ENCODE measurements at places on chromosomes 12 and 14.

GRCh38 chr12:5685935-5686334, 254.0 kb downstream of the NTF3 start:
- DNase-seq, result no peak

DNA sequence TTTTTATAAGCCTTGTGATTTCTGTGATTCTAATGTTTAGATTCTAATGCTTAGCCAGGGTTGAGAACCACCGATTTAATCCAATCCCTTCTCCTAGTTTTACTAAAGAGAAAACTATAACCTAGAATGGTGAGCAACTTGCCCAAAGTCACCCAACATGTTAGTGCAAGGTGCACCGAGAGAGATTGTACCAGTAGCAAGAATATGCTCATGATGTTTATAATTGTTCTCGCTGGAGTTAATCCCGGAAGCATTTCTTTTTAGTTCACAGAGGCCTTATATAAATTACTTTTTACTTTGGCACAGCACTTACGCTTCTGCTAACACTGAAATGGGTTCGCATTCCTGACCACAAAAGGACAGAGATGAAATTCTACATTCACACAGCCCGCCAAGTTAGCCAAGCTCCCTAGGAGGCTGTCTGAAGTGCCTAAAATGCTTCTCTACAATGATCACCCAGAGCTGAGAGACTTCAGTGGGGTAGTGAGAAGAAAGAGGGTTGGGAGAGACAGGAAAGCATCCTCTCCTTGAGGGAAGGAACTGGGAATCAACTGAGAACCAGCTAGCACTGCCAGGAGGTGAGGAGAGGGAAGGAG, 579 bp upstream of the BLOC1S1 start:
- DNase-seq, result no peak

GRCh38 chr12:550473-551260, 90.9 kb downstream of the B4GALNT3 start:
- DNase-seq, result no peak

- DNase-seq, result no peak
Measured at GRCh38 chr12:57741844-57742738, 2.7 kb upstream of the TSPAN31 start.

GRCh38 chr12:114685320-114685781, 1.4 kb upstream of the TBX3 start:
- no peak for DNase-seq

- no peak for DNase-seq
Measured at GRCh38 chr12:71141378-71141926, 16.3 kb downstream of the TSPAN8 start.

DNA sequence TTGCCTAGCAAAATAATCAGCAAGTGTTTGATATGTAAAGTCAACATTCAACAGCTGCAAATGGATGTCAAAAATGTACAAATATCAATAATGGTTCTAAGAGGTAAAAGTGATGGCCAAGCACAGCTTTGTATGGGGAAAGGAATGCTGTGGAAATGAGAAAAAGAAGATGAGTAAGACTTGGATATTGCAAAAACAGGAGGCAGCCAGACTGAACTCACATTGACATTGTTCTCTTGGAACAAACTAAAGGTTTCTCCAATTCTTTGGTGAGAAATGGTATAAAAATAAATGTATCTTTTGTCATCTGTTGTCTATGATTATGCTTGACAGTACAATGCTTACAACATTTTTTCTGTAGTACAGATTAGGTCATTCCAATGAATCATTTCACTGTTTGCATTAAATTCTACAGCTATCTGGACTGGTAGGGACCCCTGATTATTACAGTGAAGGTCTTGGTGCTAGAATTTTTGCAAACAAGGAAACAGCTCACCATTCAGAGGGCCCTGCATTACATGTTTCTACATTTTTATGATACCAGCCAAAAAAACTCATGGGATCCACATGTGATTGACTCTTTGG, 465.7 kb downstream of the NOVA1 start:
- no peak for DNase-seq

GRCh38 chr12:14716848-14717444, 20.5 kb upstream of the GUCY2C start:
- DNase-seq, result no peak

DNA sequence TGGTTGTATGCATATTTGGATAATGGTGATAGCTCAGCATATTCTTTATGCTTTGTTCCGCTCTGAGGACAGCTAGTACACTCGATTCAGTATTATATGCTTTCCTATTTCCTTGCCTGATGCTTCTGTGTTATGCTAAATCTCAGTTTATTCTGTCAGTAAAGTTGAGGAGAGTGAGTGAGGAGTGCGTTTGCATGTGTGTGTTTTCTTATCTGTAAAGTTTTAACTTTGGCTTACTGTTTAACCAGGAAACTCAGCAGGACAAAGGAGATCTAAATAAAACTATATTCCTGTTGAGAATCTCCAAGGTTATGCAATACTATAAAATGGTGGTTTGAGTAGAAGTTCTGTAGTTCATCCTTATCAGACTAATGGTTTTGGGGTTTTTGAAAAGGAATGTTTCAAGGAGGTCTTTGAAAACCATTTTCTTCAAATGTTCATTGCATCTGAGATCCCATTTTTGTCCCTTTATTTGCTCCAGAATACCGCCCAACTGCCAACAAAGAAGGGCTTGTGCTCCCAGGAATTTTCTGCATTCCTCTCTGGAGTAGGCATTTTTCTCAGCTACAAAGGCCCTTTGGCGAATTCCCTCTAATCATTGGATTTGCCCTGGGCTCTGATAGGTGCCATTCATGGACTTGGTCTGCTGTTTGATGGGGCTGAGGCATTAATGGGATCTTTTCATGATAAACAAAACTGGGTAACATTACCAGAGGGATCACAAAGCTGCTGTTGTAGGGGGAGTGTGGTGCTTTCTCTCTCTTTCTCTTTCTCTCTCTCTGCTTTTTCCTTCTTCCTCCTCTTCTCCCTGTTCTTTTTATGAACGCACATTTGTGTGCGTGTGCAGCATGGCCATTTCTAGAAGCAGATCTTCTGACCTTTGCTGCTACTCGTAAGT, 71.7 kb downstream of the HMGA2 start:
- no peak for DNase-seq

DNA sequence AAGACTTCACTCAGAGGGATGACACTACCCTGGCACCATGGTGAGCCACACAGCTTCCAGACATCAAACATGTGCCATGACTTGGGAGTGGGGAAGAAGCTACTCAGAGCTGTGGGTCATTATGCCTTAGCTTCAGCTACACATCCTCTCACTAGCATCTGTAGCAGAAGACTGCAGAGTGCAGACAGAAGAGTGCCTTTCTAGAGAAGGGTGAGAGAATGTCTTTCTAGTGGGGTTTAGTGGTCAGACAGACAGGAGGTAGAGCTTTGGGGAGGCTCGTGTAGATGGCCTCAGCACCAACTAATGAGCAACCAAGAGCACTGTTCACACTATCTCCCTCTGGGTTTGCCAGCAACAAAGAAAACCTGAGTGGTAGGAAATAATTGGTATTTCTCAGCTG, 4.9 kb upstream of the B4GALNT3 start:
- no peak for DNase-seq

GRCh38 chr12:110846615-110847566, at the start of gene CCDC63:
TSS of gene CCDC63 (plus strand) at chr12:110846987. CDS start at chr12:110852955, 5,968 bp downstream.
- peak; percentile 67 for DNase-seq

DNA sequence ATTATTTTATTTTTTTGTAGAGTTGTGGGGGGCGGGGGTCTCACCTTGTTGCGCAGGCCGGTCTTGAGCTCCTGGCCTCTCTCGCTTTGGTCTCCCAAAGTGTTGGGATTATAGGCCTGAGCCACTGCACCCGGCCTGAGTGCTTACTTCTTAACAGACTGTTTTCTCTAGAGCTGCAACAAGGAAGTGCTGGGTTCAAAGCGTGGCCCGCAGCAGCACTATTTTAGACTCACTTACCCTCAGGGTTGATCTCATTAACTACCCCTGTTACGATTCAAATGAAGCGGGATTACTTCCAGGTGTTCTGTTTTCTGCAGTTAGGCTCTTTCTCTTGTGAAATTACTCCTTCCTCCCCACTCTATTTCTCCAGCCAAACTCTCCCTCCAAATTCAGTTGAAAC, 8.7 kb downstream of the A2ML1 start:
- DNase-seq, result no peak

Data from left forelimb (tissue), 1 donor.